ENCODE measurements at places on chromosomes 1 and 21. TPM values are rescaled to one million over a fixed set of nuclear protein-coding genes. Genes with fewer than 3 reads are reported as not detected.

The ALX3 gene
- polyA plus RNA-seq: not detected

The SLFNL1 gene
- 0.68 TPM for polyA plus RNA-seq

The RAB25 gene
- polyA plus RNA-seq: 1.0 TPM

The PRKCZ gene
- polyA plus RNA-seq: 7.8 TPM

The TSSK3 gene
- polyA plus RNA-seq: 3.3 TPM

- no peak for DNase-seq
Measured at GRCh38 chr1:217344712-217345111, 286.2 kb downstream of the GPATCH2 start.

DNA sequence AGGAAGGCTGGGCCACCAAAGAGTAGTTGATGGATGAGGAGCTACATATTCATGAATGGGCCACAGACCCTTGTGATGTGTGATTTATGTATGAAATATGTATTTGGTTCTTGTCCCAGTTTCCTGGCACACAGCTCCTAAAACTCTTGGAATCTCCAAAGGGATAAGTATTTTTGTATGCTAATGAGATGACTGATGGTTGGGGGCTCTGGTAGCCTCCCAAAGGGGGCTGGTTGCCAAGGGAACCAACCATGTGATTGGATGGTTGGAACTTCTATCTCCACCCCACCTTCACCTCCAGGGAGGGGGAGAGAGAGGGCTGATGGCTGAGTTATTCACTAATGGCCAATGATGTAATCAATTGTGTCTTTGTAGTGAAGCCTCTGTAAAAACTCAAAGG, 77.1 kb downstream of the ZNF281 start:
- DNase-seq: no peak

DNA sequence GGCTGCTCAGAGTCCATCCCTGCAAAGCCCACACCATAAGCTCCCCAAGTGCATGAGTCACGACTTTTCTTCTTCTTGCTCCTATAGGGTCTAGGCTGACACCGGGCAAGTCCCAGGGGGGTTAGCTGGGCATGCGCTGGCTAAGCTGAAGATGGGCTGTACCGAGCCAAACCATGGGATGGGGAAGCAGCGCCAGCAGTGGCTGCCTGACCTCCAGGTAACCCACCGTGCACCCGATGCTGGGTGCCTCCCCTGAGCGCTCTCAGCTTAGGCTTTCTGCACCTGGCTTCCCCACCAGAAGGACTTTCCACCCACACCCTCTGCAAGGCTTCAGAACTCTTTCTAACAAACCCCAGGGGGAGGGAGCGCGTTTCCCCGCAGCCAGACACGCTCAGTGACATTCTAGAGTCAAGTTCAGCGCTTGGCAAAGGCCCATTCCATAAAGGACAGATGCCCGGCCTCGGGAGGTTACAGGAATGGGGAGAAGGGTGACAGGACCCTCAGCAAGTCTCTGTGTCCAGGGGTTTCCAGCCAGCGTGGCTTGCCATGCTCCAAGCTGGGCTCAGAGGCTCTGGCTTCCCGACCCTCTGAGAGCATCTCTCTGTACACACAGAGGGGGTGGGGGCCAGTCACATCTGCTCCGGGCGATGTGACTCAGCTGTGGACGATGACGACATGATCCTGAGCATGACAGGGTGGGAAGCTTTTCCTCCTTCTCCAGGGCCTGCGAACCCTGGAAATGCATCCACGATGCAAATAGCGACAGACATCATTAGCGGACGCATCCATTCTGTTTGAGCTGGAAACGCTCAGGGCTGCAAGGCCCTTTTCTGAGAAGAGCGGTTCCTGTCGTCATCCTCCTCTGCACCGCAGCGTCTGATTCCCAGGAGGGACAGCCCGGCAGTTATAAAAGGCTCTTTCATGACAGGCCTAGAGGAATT, 107.8 kb downstream of the SIK1 start:
- peak; percentile 75 for DNase-seq

DNA sequence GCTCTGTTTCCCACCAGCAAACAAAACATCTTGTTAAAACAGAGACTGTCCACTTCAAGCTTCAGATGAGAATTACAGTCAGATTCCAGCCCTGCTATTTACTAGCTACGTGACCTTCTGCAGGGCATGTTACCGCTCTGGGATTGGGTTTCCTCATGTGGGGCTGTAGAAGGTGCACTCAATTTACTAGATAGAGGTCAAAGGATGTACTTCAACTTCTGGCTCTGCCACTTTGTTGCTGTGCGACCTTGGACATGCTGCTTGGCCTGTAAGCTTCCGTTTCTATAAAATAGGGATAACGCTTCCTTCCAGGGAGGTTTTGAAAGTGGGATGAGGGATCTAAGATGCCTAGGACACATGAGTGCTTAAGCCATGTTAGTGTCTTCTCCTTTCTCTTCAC, 46.0 kb upstream of the LRIG2 start:
- no peak for DNase-seq

- no peak for DNase-seq
Measured at GRCh38 chr1:225533238-225533637, 105.4 kb upstream of the LBR start.

DNA sequence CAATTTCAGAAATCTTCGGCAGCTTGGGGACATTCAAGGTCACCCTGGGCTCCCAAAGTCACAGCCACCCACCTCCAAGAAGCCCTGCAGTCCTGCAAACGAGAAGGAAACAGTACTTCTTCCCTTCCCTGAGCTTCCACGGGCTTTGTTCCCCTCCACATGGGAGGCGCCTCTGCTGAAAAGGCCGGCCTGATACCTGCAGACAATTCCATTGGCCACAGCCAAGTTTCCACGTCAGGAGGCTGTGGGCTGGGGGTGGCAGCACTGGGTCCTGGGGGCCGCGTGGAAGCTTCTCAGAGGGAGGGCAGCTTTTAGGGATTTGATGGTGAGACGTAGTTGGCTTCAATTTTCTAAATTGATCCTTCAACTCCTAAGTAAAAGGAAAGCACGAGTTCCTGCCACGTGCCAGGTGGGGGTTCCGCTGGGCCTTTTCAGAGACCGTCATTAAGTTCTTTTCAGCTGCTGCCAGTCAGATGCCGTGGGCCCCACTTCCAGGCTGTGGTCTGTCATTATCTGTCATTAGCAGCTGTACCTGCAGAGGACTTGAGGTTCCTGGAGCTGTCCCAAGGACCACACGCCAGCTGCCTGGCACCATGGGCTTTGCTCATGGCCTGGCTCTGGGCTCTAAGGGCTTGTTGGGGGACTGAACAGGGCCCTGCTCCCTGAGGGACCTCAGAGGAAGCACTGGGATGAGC, 98.7 kb downstream of the CRYAA start:
- DNase-seq: no peak

- no peak for DNase-seq
Measured at GRCh38 chr1:181391301-181391900, 91.9 kb upstream of the CACNA1E start.
